A549 treated with Hydrocortisone at 1 μM for 4 hours (cell line): ENCODE measurements at places on chromosomes 1 and 21. TPM values are rescaled to one million over a fixed set of nuclear protein-coding genes. Genes with fewer than 3 reads are reported as not detected.

Gene LMX1A
- not detected in 5 replicates for total RNA-seq

Gene DCST1
- 0.07 to 0.08 TPM in 2 of 5 replicates, not detected in the others for total RNA-seq

Gene TAS1R3
- total RNA-seq, result 0.07 to 0.24 TPM (median 0.20 TPM) in 5 replicates

Gene B3GALNT2
- 15.2 to 23.8 TPM (median 17.9 TPM) in 5 replicates for total RNA-seq

Gene XCL1
- not detected in 5 replicates for total RNA-seq
